Left lung (tissue), 14 donors: ENCODE measurements at places on chromosomes 5 and 9. TPM values are rescaled to one million over a fixed set of nuclear protein-coding genes. Genes with fewer than 3 reads are reported as not detected.

The TMEM215 gene
- not detected for polyA plus RNA-seq

DNA sequence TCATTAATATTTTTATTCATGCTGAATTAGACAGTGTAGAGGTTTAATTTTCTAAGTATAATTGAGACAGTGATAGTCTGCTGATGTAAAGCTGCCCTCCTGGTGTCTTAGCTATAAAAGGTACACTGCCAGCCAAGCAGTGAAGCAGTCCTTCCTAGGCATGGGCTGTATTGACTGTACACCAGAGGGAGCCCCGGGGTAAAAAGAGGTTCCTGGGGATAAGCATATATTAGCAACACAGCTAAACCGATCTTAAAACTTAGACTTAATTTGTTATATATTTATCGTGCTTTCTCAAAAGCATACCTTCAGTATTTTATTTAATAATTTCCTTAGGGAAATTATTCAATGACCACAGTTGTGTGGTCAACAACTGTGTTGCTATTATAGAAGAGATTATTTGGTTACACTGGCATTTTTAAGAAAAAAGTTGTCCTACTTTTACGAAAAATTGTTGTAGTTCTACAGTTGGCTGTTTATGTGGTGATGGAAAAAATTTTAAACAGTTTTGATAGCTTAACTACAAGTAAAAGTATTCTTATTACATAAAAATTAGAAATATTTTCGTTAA, 68.8 kb downstream of the ELL2 start:
- DNase-seq: no peak

DNA sequence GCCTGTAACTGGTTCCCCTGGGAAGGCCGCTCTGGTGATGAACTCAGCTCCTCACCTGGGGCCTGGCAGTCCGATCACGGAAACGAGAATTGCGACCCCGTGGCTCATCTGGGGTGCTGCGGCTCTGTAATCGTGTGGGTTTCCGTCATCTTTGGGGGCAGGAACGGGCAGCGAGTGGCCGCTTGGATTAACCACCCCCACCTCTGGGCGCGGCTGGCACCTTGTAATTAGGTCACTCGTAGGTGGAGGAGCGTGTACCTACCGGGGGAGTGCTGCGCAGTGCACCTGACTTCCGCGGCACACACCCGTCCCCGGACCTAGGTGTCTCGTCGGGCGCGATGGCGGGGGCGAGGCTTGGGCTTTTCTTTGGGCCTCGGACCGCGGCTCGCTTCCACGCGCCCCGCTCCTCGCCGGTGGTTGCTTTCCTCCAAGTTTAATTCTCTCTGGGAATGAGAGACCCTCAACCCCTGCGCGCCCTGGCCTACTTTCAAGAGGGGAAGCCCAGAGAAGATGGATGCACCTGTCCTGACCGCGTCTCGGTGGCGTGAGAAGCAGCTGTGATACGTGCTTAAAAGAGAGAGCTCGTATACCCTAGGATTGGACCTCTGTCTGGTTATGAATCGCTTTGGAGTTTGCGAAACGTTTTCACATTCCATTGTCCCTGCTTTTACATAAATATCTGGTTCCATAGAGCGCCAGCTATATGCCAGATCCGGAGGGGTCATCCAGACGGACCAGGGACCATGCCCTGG, 744 bp upstream of the PPP2CA start:
- DNase-seq: no peak

GRCh38 chr9:36937346-36937745, 96.7 kb downstream of the PAX5 start:
- DNase-seq: no peak

GRCh38 chr5:59745415-59745863, 148.1 kb downstream of the PDE4D start:
- peak; percentile 88 for DNase-seq

DNA sequence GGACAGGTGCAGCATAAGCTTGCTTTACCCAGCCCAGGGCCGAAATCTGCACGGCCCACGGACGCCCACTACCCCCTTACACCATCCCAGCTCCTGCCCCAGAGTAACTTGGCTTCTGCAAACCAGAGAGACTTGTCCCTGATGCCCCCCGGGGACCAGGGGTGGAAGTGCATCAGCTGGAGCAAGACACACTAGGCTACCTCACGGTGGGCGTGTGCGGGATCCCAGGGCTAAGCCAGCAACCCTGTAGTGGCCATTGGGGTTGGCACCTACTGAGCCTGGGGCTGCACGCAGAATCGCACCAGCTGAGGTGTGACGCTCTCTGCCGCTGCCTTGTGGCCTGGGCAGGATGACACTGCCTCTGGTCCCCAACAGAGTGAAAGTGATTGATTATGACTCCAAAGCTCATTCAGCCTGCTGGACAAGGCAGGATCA, 6.1 kb upstream of the ZNF79 start:
- DNase-seq: no peak

- DNase-seq: no peak
These were observed 136.9 kb downstream of the DIRAS2 start for GRCh38 chr9:90505695-90506094.

- no peak for DNase-seq
These were observed 61.9 kb downstream of the FAM78A start for GRCh38 chr9:131214286-131214856.

GRCh38 chr5:10734832-10735523, 26.1 kb downstream of the DAP start:
- no peak for DNase-seq

DNA sequence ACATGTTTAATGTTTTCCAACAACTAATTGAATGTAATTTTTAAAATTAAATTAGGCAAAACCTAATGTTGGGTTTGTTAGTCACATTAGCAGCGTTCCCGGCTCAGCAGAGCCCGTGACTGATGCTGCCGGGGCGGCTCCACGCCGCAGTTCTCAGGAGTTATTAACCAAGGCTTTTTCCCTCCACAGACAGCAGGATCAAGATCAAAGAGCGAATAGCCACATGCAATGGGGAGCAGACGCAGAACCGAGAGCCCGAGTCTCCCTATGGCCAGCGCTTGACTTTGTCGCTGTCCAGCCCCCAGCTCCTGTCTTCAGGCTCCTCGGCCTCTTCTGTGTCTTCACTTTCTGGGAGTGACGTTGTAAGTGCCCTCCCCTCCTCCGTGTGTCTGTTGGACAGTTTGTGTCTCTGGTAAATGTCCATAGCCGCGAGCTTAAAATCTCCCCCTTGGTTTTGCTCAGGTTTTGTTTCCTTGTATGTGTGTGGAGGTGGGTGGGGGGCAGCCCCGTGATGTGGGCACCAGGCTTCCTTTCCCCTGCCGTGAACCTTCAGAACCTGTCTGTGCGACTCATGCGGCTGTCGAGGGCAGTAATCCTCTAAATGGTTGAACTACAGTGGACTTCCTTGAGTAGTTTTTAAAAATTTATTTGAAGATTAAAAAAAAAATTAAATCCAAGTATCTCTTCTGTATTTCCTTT, 37.1 kb downstream of the TENT4A start:
- no peak for DNase-seq

The ZNF300 gene
- polyA plus RNA-seq: 31.3 TPM

GRCh38 chr5:116785106-116785505, 210.5 kb upstream of the SEMA6A start:
- DNase-seq: no peak

DNA sequence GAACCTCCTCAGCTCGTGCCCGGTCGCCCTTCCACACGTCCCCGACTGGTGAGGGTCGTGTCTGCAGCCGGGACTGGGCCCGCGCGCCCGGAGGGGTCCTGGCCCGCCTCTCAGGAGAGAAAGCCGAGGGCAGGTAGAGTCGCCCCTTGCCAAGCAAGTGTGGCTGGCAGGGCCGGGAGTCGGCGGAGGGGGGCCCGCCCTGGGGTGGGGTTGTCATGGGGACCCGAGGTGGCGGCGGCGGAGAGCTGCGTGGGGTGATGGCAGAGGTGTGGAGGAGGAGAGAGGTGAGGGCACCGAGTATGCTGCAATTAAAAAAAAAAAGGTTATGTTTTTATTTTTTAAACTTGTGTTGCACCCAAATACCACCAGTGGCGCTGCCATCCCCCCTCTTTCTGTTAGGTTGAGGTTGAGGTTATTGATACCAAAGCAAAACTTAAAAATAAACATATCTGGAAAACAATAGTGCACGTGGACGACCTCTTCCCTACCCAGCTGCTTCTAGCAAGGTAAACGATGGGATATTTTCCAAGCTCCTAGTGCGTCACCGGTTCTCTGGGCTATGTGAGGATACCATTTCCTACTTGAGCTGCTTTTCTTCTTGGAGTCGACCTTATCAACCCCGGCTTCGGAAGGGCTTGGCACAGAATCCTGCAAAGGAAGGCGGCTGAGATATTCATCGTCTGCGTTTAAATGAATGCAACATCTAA, 660 bp downstream of the SCAMP1 start:
- DNase-seq: peak; percentile 68

- DNase-seq: no peak
These were observed 1341.8 kb upstream of the CDH9 start for GRCh38 chr5:28380167-28380566.

The TLX3 gene
- polyA plus RNA-seq: not detected

The MYMK gene
- polyA plus RNA-seq: not detected

DNA sequence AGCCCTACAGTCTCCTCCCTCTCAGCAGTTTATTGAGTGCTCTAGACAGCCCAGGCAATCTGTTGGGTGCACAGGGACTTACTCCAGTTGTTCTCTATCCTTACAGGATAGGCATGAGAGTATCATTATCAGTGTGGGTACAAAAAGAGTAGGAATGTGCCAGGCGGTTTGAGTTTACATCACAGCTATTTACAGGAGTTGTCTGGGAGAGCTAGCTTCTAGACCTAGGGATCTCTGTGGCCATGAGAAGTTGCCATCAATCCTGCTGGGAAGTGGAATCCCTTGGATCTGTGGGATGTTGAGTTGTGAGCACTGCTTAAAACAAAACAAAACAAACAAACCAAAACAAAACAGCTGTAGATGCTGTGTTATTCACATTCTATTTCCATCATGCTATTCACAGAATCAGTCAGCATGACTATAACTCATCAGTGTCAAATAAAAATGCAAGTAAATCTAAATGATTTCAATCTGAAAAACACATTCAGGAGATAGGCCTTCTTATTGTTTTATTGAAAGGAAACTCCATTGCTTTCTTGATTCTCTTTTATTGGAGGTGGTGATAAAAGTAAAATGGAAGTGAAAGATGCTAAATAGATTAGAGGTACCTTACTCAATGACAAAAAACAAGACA, 552.4 kb upstream of the ZNF608 start:
- no peak for DNase-seq

- no peak for DNase-seq
These were observed 10.8 kb upstream of the STOM start for GRCh38 chr9:121380846-121381245.

GRCh38 chr5:173062141-173062540, 6.0 kb downstream of the CREBRF start:
- no peak for DNase-seq

DNA sequence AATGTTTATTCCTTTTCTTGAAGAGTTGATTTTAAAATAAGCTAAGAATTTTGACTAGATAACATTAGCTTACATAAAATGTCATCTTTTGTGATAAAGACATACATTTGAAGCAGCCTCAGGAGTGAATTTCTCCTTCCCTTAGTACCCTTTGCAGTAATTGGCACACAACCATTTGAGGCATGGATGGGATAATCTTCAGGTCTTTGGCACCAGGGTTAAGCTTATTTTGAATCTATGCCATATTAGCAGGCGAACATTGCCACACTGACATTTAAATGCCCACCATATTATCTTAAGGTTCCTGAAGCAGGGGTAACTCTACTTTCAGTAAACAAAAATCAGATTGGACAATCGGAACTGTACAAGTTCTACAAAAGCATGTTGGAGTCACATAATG, 126.0 kb downstream of the NR3C1 start:
- no peak for DNase-seq

The ARID3C gene
- polyA plus RNA-seq: 0.24 TPM

DNA sequence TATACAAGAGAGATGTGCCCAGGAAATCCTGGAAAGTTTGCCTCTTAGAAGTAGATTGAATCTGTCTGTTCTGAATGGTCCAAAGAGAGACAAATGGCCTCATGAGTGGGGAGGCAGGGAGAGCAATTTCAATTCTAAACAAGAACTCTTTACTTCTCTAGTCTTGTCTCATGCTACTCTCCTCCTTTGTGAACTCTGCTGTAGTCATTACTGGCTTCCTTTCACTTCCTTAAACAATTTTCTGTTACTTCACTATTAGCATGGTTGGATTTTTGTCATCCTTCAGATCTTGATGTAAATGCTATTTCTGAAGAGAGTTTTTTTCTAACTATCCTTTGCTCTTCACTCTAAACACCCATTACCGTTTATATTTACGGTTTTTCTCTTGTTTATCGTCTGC, 54.0 kb upstream of the GRIN3A start:
- no peak for DNase-seq

The PDE6A gene
- 0.19 TPM for polyA plus RNA-seq

The OTULINL gene
- polyA plus RNA-seq: 9.4 TPM

DNA sequence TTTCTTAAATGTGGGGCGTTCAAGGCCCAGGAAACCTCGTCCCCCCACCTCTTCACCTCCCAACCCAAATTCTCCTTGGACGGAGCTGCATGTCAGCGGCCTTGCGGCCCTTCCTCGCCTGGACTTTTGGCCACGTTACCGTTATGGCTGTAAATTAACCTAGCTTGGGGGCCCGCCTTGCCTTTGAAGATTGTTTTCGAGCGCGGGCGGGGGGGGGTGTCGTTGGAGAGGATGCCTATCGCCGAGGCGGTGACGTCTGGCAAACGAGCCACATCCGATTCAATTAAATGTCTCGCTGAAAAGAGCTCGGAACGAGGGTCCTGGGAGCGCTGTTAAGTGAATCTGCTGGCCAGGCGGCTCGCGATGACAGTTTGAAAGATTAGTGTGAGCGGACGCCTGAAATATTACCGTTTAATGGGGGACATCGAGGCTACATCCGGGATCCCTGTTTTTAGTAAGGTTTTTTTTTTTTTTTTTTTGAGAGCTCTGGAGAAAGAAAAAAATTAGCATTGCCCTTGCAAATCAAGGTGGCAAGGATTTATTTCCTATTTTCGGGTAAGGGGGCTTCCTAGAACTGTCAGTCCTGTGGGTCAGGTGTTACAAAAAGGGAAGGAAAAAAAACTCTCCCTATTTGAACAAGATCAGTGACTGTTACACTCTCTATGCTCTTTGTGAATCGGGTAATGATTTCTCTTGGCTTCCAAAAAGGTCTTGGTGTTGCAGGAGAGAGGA, 2.3 kb upstream of the NKX2-5 start:
- DNase-seq: no peak

DNA sequence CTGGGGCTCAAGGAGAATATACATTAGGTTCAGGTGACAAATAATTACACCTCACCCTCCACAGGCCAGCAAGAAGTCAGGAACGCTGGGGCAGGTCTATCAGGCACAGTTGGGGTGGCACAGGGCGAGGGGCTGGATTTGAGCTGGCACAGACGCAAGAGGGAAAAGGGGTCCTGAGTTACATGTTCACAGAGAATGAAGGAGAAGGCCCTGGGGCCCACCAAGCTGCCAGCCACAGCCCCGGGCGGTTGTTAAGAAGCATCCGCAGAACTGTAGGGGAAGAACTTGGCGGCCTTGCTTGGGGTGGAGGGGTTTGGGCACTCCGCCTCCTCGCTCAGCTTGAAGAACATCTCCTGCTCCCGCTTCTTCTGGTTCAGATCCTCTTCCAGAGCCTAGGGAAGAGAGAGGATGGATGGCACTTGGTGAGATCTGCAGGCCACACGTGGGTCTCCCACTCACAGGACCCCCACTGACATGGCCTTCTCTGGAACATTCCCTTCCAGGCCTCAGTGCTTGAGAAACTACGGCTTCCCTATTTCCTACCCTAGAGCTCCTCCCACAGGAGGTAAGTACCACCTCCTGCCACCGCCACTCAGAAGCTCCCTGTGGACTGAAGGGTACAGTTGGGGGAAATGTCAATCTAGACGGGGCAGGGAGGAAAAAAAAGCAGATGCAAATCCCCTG, 38.3 kb upstream of the FBXW11 start:
- no peak for DNase-seq

The BARX1 gene
- polyA plus RNA-seq: not detected
